Astrocyte (in vitro differentiated cells and primary cell): ENCODE measurements at places on chromosomes 13 and 19. TPM values are rescaled to one million over a fixed set of nuclear protein-coding genes. Genes with fewer than 3 reads are reported as not detected.

GRCh38 chr19:55119053-55119452 lies 1.6 kb upstream of the PPP1R12C start:
- no peak for DNase-seq

- no peak for DNase-seq
Measured at GRCh38 chr13:90538063-90538462, 809.4 kb upstream of the MIR17HG start.

DNA sequence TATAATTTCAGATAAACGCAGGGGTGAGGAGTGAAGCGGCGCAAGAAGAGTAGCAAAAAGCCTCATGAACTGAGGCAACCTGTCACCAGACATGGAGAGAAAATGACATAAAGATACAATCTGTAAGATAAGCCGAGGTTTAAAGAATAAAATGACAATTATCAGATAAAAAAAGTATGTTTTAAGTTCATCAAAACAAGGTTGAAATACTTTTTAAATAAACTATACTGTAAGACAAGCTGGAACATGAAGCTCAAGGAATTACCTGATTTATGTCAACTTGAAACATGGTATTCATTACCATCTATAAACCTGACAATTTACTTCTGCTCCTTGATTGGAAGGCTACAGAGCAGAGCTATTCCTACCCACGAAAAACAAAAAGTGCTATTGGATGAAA lies 61.6 kb downstream of the MYCBP2 start:
- no peak for DNase-seq

DNA sequence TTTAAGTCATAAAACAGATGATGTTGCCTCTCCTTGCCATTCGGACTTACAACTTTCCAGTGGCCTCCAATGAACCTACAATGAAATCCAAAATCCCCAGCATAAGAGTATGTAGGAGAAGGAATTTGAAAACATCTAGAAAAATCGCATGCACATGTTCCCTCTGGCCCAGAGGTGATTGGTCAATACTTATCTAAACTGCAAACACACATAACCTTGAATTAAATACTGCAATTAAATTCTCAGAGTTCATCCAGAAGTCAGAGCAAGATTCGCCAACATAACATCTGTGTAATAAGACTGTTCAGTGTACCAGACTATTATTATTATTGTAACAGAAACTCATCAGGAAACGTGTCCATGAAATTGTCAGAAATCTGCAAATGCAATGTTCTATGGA lies 82.2 kb upstream of the USP29 start:
- DNase-seq = no peak

GRCh38 chr13:39317291-39317690 lies 279.0 kb downstream of the NHLRC3 start:
- peak; percentile 51 for DNase-seq

DNA sequence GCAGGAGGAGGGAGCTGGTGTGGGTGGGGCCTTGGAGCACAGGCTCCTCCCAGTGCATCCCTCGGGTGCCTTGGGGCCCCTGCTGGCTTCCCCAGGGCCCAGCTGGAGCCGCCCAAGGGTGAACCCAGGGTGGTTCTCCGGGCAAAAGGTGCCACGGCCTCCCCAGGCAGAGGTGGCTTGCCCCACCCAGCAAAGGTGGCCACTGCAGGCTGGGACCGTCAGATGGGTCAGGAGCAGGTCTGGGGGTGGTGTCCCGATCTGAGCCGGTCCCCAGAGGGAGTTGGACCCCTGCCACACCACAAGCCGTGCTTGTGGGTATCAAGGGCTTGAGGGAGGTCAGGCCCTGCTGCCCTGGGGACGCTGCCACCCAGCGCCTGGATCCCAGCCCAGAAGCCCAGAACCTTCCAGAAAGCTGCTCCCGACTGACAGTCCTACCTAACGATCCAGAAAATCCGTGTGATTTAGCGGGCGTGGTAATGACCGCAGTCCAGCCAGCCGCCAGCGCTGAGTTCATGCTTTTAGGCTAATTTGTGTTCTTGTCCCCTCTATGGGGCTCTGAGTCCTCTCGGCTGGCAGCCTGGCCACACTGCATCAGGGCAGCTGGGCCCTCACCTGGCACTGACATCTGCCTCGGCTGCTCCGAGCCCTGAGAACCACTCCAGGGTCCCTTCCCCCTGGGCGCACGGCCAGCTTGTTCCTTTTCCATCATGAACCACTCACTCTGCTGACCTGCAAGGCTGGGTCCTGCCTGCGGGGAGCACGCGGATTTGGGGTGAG lies 5.0 kb upstream of the GRIN3B start:
- DNase-seq = no peak

- DNase-seq = no peak
Measured at GRCh38 chr19:21110183-21110582, 28.2 kb downstream of the ZNF714 start.

DNA sequence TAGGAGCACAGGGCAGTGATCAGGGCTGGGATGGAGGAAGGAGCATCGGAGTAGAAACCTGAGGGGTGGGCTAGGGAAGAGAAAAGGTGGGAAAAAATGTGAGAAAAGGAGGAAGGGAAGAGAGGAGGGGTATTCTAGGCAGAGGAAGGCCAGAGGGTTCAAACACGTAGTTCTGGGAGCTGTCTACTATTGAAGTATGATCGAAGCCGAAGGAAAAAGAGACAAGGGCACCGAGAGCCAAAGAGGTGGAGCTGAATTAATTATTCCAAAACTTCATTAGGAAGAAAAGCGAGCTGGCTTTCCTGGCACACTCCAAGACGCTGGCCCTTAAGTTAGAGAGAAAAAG lies 7.8 kb downstream of the DLL3 start:
- no peak for DNase-seq

- DNase-seq = peak; percentile 30
Measured at GRCh38 chr19:44212866-44213346, 574 bp downstream of the ZNF227 start.

DNA sequence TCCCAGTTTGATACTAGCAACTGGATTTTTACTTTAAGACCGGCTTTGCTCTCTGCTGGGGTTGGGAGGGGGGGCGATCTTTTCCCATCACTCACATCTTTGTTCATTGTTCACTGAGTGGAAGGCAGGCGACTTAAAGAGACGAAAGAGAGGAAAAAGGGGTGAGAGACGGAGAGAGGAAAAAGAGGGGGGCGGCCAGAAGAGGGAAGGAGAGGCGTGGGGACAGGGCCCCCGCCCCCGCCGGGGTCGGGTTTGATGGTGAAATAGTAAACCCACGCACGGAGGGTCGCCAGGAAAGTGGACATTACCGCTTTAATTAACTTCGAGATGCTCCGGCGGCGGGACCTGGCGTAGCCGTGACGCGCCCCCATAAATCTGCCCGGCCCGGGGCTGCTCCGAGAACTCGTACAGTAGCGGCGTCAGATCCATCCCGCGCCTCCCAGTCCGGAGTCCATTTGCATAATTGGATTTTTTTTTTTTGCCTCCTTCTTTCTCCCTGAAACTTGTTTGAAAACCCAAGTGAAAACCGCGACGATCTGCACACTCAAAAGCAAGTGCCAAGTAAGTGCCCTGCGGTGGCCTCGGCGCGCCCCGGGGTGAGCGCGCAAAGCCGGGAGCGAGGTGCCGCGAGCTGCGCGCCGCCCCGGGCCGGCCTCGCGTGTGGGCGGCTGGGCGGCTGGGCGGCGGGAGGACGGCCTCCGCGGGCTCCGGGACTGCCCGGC lies 143.9 kb upstream of the ZNF536 start:
- no peak for DNase-seq

DNA sequence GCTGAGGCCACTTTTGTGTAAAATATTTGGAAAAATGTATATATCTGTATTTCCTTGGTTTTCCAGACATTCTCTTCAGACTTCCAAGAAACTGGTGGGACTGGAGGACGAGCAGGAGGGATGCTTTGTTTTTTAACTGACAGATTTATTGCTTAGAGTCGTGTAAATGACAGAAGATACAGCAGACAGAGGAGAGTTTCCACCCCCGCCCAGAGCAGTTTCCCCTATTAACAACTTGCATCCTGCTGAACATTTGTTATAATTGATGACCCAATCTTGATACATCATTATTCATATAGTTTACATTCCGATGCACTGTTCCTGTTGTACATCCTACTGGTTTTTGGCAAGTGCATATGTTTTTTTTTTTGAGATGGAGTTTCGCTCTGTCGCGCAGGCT lies 7.1 kb upstream of the DOCK6 start:
- DNase-seq = peak; percentile 50

DNA sequence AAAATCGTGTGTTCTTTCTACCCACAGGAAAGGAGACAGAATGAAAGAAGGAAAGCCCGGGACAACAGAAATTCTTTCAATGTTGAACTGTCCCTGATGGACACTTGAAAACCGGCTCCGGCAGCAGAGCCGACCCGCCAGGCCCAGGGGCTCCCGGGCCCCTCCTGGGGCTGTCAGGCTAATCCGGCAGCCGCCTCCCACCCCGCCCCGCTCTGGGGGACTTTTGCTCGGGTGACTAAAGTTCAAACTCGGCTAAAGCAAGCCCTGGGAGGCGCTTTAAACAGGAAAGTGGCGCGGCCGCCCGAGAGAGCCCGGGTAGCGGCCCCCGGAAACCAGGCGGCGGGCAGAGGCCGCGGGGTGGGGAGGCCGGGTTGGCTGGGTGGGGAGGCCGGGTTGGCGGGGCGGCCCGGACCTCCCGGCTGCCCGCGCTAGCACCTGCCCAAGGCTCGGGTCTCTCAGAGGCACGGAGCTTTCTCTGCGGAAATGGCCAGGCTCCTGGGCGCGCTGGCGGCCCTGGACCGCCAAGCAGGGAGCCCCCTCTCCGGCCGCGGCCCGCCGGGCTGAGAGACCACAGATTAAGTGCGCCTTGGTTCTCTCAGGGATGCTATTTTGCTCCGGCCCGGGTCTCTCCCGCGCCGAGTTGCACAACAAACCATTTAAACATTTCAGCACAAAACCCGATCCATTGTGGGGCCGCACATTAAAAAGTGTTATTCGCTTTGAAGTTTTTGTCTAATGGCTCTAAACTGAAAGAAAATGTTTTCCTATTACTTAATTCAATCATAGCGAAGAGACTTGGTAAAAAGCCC lies 2.6 kb upstream of the GSX1 start:
- no peak for DNase-seq

DNA sequence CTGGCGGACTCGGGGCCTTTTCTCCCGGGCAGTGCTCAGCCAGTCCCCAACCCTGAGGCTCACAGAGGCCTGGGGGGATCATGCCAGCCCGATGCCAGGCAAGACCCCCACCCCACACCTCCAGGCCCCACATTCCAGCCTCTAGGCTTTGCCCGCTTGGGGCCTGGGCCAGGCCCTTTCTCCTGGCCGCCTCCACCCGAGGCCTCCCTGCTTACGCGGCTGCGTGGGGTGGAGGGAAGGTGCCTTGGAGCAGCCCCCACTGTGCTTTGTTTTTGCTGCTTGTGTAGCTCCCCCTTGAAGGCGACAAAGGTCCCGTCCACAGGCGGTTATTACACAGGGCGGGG lies 38.4 kb downstream of the SMIM24 start:
- DNase-seq = no peak

DNA sequence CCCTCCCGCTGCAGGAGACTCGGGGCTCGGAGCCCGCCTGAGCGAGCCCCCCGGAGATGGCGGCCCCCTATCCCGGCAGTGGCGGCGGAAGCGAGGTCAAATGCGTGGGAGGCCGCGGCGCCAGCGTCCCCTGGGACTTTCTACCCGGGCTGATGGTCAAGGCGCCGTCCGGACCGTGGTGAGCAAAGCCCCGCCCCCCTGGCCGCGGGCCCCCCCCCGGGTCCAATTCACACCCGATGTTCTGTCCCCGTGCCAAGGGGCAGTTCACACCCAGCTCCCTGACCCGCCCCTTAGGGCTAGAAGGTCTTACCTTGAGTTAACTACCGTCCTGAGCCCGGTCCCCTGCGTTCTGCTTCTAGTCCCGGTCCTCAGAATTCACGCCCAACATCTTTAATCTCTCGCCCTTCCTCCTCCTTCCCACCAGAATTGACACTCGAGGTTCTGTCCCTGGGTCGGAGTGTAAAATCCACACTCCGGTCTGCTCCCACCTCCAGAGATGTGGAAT lies 1.4 kb downstream of the NPAS1 start:
- no peak for DNase-seq

DNA sequence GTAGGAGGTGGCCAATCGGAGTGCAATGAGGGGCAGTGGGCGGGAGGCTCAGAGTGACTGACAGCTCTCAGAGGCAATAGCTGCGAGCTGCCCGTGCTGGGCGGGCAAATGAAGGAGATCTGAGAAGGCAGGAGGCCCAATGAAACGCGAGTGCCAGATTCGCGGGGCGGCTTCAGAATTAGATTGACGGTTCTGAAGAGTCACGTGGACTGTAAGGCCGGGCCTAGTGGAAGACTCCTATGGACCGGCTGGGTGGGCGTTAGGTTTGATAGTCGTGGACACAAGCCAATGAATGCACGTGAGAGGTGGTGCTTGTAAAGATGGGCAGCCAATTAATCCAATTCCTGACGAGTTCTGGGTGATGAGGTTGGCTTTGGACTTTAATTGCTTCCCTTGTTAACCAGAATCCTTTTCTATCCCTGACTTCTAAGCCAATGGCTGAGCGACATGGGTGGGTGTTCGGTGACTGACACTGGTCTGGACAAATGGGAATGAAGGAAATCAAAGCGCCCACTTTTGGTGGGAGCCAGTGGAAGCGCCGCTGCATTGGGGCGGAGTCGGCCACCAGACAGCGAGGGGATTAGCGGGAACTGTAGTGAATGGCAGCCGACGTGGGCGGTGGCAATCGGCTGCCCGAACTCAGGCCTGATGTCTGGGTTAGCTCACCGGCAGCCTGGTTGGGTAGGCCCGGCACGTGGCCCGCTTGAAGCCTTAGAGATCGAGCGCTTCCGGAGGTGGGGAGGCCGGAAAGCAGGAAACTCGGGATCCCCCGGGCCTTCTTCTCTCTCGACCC lies 524 bp upstream of the KHSRP start:
- DNase-seq = peak; percentile 100

GRCh38 chr13:42600943-42601342 lies 27.0 kb downstream of the TNFSF11 start:
- DNase-seq = no peak

DNA sequence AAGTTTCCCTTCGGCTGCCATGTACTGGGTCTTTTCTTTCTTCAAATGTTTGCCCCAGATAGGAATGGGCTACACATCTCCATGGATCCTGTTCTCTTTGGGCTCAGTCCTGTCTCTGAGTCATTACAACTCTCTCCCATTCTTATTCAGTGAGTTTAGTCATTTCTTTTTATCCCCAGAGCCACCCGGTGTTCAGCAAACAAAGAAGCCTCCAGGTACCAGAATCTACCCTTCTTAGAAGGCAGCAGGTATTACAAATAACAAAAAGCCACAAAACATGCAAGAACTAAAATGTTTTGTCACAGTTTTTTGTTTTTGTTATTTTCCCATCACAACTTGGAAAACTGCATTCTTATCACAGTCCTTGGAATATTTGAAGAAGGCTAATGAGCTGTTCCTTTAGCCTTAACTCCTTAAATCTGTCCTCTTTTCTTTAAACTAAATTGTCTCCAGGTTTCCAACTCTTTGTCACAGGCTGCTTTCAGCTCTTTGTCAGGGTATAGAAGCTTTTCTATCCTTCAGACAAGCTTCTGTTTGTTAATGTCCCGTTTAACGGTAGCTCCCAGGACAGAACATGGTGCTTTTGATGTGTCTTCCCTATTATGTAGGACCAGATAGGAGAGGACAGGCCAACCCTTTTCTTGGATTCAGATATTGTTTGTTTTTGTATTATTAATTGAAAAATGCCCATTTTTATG lies 215.5 kb upstream of the HTR2A start:
- DNase-seq = no peak

GRCh38 chr19:41339936-41340335 lies 13.8 kb downstream of the TGFB1 start:
- DNase-seq = peak; percentile 48

GRCh38 chr13:23399347-23399746 lies 34.2 kb downstream of the SACS start:
- no peak for DNase-seq

The SYT3 gene
- total RNA-seq = not detected in 2 replicates

The FAM216B gene
- not detected in 2 replicates for total RNA-seq

The SYT5 gene
- 1.1 and 1.9 TPM in 2 replicates for total RNA-seq

The SPART gene
- total RNA-seq = 47.7 and 50.6 TPM in 2 replicates

The ZNF225 gene
- 4.5 and 4.7 TPM in 2 replicates for total RNA-seq
